ENCODE measurements at places on chromosomes 7 and 10.

DNA sequence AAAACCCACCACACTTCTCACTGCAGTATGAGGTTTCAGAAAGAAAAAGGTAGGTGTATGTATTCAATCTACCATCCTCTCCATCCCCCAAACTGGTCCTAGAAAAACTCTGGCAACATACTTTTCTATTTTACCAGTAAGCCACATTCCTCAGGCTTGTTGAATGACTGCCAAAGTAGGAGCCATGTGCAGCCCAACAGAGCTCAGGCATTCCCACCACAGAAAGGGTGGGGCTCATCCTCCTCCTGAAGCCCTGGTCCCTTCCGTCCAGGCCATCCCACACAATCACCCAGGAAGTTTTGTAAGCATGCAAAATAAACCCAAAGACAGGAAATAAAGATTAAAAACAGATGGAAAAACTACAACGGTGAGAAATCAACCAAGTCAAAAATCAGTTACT is 57.2 kb downstream of the MAD1L1 start:
- no peak for DNase-seq

DNA sequence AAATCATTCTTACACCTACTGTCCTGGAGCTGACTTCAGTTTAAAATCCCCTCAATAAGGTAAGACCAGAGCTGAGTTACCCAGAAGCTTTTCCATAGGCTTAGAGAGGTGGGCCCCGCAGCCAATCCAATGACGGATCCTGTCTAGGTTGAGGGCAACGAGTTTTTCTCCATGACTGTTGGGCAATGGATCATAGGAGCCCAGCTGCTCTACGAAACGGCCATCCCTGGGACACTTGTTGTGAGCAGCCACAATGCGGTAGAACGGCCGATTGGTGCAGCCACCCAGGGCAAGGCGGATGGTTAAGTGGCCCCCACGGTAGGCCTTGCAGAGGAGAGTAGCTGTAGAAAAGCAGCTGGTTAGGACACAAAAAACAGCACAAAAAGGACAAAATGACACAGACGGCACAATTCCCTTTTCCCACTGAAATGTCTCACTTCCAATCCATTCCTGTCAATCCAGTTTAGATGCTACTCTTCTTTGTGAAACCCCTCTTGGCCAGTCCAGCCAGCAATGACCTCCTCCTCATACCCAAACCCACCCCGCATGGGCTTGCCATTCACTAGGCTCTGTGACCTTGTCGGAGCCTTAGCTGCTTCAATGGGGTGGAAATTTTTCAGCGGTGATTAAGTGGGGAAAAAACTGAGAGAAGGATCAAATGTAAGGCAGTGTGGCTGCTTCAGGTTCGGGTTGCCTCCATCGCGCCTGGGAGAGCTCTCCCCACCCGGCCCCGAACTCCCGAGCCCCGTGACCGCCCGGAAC is 580 bp downstream of the MRPS16 start:
- DNase-seq = no peak

GRCh38 chr10:75838486-75838885 is 407.1 kb downstream of the LRMDA start:
- DNase-seq = no peak

DNA sequence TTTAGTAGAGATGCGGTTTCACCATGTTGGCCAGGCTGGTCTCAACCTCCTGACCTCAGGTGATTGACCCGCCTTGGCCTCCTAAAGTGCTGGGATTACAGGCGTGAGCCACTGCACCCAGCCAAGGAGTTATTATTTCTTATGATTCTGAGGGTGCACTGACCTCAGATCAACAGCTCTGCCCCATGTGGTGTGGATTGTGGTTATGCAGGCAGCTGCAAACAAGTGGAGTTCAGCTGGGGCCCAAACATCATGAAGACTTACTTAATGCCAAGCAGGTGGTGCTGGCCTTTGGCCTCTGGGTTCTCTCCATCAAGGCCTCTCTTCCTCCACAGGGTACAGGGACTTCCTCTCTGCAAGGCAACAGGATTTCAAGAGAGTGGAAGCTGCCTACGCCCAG is 45.1 kb upstream of the OPTN start:
- no peak for DNase-seq

GRCh38 chr7:70416986-70417655 is 714.8 kb upstream of the GALNT17 start:
- DNase-seq = no peak

Measured in T-helper 9 cell (primary cell).